ENCODE measurements at places on chromosomes 11 and 22.

DNA sequence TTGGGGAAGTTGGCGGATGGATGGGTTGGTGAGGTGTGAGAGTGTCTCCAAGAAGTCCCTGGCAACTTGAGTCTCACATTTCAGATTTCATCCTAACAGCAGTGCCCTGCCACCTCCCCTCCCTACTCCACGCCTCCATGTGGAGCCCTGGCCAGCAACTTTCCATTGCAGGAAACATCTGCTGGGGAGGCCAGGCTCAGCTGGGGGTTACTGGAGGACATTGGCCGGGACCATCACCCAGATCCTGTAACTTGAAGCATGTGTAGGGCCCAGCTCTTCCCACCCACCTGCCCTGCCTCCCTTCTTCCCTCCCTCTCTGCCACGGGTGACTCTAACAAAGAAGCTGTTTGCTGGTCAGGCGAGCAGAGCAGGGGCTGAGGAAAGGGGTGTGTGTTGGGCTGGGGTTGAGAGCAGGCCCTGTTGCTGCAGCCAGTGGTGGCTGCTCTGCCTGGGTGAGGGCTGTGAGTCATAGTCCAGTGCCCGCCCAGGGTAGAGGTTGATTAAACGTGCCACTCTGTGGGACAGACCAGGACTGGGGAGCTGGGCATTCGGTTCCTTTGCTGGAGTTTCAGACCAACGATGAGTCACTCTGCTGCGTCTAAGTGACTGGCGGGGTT is 64.0 kb downstream of the SCN3B start:
- DNase-seq = no peak

DNA sequence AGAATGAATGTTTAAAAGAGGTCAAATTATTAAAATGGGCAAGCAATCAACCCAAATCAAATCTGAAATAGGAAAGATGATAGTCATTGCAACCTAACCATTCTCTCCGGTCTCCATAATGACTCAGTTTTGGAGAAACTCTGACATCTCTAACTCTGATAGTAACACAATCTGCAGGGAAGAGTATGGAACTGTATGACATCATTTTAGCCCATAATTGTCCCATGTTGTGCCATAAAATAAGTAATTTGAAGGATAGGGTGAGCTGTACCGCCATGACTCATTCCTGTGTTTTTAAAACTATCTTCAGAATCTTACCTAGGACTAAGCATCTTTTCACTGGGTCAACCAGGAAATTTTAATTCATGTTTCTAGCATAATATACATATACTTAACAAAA is 350.8 kb downstream of the DLG2 start:
- DNase-seq = no peak

GRCh38 chr22:31332886-31333285 is 13.3 kb downstream of the PATZ1 start:
- no peak for DNase-seq

GRCh38 chr11:66299186-66299585 is 7.5 kb downstream of the TMEM151A start:
- DNase-seq = no peak

GRCh38 chr22:28829358-28830181 is 29.2 kb upstream of the XBP1 start:
- DNase-seq = peak; percentile 77

- DNase-seq = no peak
These were observed 42.2 kb downstream of the P4HA3 start for GRCh38 chr11:74269161-74269811.

DNA sequence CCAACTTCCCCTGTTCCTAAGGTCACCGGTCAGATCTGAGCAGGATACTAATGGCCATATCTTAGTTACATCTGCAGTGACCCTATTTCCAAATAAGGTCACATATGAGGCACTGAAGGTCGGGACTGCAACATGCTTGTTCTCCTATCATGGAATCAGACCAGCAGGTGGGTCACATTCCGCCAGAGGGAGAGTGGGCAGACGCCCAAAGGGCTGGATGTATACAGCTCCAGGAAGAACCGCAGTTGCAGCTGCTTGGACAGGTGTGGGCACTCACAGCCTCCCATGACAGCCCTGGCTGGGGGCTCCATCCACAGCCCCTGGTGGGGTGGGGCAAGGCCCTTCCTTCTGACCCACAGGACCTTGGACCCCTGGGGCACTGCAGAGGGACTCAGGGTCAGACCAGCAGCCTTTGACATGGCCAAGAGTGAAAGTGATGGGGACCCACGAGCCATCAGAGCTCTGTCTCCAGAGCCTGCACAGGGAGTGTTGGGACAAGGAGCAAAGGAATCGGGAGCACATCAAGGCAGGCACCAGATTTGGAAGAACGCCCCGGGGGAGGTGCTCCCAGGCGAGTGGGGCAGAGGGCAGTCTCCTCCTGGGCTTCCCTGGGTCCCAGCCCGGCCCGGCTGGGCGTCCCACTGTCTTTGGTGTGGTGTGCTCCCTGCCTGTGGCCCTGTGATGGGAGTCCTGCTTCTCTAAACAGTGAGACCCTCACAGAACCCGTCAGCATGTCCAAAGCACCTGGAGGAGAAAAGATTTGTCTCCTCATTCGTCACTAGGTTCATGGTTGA is 13.3 kb upstream of the CD81 start:
- no peak for DNase-seq

DNA sequence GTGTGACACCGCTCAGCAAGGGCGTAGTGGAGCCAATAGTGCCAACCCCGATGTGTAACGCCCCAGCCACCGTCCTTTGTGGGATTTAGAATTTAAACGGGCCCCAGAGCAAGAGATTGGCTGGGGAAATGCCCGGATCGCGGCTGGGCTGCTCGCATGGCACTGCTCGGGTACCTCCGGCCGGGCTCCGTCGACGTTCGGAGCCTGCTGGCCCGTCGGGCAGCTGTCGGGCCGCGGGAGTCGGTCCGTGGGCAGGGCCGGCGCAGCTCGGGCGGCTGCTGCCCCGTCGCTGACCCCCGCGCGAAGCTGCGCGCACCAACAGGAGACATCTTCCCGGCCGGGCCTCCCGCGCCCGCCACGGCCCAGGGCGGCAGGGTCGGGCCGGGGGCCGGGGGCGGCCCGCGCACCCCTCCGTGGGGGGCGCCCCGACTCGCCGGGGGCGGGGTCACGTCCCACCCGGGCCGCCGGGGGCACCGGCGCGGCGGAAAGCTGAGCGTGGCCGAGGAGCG is 1.3 kb upstream of the KDM2A start:
- peak; percentile 31 for DNase-seq

- DNase-seq = no peak
These were observed 13.4 kb downstream of the AP5B1 start for GRCh38 chr11:65767406-65767805.

- DNase-seq = peak; percentile 63
These were observed 55.6 kb downstream of the P4HA3 start for GRCh38 chr11:74255741-74256375.

DNA sequence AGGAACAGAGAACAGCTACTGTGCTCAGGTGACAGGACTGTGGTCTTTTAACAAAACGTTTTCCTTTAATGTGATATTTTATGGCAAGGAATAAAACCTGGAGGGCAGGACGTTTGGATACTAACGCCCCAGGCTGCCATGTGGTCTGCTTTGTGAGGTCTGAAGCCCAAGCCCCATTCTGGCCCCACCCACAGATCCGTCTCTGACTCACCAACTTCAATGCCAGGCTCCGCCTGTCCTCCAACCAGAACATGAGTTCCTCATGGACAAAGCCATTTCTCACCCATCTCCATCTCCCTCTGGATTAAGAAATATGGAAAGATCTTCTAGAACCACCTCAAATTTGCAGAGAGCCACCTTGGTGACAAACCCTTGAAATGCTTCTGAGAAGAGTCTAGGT is 148.8 kb downstream of the CRYBB2 start:
- no peak for DNase-seq

DNA sequence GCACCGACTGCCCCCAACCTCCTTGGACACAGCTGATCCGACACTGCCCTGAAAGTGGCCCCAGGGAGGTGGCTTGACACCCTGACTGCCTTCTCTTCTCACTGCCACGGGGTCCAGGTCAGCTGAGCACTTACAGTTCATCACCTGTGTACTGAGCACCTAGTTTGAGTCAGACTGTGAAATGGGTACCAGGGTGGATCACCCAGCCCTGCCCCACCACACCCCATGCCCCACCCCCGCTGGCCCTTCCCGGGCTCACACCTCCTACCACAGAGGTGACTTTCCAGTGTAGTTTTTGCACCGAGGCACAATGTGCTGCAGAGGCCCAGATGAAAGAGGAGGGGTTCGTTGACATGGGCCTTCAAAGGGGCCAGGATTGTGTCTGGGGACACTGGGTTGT is 59.5 kb downstream of the PRDM11 start:
- DNase-seq = no peak

GRCh38 chr11:117374316-117375055 is 46.8 kb downstream of the CEP164 start:
- DNase-seq = no peak

DNA sequence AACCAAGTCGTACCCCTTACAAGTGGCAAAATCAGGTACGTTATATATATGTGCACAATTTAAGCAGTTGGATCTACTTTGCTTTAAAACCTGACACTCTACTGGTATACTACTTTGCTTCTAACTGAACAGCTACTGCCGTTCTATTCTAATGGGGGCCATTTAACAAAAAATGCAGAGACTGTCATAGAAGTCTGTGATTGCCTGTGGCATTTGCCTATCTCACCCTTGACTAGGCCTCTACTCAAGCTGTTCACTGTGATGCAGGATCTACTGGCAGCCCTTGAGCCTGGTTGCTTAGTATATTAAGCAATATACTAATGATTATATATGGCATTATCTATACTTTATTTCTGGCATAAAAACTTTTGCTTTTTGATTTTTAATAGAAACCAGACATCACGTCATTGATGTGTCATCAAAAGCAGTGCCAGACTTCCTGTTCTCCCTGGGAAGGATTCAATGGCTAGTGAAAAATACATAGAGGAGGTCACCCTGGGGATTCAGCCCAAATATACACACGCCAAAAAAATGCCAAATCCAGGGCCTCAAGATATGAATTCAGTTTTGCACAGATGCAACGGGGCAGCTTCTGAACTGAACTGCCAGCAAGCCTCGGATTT is 40.0 kb upstream of the FIBIN start:
- no peak for DNase-seq

DNA sequence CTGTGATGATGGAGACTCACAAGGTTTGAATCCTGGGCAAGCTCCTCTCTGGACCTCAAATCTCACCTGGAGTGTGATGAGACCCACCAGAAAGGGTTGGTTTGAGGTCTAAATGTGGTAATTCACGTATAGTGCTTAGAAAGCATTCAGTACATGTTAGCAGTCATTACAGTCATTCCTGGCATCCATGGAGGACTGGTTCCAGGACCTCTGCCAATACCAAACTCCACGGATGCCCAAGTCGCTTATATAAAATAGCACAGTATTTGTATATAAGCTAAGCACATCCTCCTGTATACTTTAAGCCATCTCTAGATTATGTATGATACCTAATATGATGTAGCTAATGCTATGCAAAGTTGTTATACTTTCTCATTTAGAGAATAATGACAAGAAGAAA is 67.6 kb upstream of the CYP2D6 start:
- no peak for DNase-seq

GRCh38 chr11:79439410-79439885 is 1.4 kb downstream of the TENM4 start:
- no peak for DNase-seq

GRCh38 chr22:20147237-20147988 is 3.4 kb downstream of the CCDC188 start:
- no peak for DNase-seq

GRCh38 chr11:120054016-120054752 is 83.7 kb downstream of the TRIM29 start:
- no peak for DNase-seq

DNA sequence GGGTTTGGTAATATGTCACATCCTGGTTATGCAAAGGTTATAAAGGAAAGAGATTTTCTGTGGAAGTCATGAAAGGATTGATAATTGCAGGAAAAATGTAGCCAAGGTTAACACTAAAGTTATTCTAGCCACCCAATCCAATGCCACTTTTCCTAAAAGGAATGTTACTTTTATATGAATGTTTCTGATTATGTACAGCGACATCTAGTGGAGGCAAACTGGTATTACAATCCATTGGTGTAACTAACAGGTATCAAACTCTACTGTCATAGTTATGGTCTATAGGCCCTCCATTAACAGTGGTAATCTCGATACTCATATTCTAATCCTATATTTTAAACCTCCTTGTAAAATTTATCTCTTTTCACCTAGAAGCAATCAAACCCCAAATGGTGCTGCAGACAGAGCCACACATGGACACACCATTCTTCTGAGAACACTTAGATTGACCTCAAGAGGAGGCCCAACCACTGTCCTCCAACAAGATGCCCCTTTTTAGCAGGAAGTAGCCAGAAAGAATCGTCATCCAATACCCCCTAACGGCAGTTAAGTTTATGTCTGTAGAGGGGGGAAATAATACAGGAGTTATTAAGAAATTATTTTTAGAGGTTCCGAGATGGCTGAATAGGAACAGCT is 74.9 kb upstream of the RAG2 start:
- DNase-seq = peak; percentile 39

DNA sequence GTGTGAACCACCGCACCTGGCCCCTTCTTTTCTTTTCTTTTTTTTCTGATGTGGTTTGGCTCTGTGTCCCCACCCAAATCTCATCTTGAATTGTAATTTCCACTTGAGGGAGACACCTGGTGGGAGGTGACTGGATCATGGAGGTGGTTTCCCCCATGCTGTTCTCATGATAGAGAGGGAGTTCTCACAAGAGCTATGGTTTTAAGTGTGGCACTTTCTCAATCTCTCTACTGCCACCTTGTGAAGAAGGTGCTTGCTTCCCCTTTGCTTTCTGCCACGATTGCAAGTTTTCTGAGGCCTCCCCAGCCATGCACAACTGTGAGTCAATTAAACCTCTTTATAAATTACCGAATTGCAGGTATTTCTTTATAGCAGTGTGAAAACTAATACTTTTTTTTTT is 4.9 kb upstream of the TCN2 start:
- peak; percentile 25 for DNase-seq

DNA sequence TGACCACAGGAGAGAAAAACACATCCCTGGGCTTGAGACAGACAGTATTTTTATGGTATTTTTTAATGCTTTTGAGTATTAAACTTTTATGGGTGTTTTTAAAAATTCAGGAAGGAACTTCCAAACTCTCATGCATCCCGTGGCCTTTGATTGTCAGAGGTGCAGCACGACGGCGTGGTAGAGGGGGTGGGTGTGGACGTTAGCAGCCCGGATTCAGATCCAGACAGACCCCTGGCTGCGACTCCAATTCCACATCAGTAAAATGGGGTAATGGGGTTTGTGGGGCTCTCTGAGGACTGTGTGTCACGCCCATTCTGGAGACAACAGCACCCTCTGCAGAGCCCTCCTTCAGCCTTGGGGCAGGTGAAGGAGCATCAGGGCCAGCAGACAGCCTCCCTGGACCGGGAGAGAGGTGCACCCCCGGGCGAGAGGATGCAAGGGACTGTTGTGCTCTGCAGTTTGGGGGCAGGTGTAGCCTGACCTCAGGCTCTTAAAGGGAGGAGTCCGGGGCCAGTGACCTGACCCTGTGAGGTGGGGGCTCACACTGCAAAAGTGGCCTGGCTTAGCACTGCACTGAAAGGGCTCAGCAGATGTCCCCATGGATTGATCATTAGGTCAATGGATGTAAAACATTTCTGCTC is 1024.3 kb downstream of the TBC1D22A start:
- DNase-seq = no peak

GRCh38 chr11:120573756-120574354 is 62.3 kb downstream of the GRIK4 start:
- DNase-seq = no peak

- no peak for DNase-seq
These were observed 15.8 kb downstream of the OR10D3 start for GRCh38 chr11:124198897-124199296.
